ENCODE measurements at places on chromosomes 12 and 14.
A peak's percentile ranks its signal among the peaks of the same experiment; 100 is the strongest.

DNA sequence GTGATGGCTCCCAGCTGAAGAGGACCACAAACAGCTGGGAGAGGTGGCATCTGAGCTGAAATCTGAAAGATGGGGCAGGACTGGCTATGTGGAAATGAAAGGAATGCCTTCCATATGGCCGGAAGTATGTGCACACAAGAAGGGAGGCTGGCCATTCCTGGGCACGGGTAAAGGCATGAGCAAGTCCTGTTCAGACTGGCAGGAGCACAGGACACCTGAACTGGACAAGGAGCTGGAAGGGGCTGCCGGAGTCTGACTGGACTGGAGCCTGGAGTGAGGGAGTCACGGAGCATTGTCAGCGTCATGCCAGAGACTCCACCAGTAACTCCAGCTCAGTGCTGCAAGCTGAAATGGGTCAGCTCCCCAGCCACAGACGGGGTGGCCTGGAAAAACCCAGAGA lies 11.9 kb upstream of the TC2N start:
- DNase-seq = no peak

- DNase-seq = no peak
Observed at GRCh38 chr14:56821805-56822610, 11.7 kb upstream of the OTX2 start.

- DNase-seq = no peak
Observed at GRCh38 chr14:106120101-106120500, 593.7 kb downstream of the TMEM121 start.

- DNase-seq = no peak
Observed at GRCh38 chr14:64038841-64039542, 186.2 kb downstream of the SYNE2 start.

GRCh38 chr12:25323581-25323982 lies 72.9 kb upstream of the KRAS start:
- DNase-seq = no peak

- no peak for DNase-seq
Observed at GRCh38 chr12:82398879-82399278, 40.5 kb downstream of the METTL25 start.

DNA sequence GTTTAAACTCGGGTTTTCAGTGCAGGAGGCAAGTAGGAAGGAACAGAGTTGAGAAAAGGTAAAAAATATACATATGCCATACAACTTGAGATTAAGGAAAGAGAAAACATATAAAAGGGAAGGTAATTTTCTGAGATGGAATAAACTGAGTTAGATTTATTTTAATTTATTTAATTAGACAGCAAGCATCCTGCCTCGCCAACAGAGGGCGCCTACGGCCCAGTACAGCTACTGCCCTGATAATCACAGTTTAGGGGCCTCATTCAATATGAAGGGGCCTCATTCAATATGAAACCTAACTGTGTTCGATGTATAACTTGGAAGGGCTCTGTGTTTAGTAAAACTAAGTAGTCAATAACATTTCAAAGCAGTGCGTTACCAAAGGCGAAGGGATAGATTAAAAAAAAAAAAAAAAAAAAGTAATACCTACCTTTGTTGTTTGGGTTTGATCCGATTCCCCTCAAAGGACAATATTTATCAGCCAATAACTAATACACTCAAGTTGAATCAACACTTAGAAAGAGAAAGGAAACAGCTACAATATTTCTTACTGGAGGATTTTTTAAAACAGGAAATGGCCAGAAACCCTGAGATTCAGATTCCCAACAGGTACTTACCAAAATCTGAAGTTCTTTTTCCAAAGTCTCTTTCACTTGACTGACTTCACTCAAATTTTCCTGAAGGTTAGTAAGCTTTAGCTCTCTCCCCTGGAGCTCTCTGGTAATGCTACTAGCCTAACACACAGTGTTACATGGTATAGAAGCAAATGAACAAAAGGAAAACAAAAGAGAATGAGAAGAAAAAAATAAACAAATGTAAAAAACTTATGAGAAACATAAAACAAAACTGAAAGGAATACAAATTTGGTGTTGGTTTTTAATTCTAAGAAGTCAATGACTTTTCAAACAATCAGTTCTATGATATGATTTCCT lies 70.0 kb upstream of the VPS33A start:
- peak; percentile 8 for DNase-seq

DNA sequence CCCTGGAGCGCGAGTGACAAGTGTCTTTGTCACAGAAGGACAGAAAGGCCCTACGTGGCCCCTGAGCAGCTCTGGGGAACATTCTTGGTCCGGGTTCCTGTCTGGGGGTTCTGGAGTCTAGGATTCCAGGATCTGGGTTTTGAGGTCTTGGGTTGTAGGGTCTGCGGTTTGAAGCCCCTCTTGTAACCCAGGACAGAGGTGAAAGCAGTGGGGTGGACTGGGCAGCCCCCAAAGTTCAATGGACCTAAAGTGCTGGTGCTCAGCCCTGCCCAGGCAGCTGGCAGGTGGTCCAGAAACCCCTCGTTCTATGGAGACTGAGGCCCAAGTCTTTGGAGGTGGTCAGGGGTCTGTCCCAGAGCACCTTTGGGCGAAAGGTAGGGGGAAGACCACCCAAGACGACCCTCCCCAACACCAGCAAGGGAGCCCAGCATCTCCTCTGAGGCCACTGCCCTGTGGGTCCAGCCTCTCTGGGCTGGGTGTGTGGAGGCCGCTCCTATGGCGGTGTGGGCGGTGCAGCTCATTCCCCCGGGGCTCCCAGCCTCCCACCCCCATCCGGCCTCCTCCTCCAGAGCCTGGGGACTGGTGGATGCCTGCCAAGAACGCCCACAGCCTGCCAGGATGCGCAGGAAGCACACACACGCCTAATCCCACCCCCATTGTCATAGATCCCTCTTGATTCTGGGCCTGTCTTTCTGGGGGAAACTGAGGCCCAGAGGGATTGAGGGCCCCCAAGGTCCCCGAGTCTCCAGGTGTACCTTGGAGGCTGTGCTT lies 30.2 kb upstream of the ANKRD9 start:
- no peak for DNase-seq

DNA sequence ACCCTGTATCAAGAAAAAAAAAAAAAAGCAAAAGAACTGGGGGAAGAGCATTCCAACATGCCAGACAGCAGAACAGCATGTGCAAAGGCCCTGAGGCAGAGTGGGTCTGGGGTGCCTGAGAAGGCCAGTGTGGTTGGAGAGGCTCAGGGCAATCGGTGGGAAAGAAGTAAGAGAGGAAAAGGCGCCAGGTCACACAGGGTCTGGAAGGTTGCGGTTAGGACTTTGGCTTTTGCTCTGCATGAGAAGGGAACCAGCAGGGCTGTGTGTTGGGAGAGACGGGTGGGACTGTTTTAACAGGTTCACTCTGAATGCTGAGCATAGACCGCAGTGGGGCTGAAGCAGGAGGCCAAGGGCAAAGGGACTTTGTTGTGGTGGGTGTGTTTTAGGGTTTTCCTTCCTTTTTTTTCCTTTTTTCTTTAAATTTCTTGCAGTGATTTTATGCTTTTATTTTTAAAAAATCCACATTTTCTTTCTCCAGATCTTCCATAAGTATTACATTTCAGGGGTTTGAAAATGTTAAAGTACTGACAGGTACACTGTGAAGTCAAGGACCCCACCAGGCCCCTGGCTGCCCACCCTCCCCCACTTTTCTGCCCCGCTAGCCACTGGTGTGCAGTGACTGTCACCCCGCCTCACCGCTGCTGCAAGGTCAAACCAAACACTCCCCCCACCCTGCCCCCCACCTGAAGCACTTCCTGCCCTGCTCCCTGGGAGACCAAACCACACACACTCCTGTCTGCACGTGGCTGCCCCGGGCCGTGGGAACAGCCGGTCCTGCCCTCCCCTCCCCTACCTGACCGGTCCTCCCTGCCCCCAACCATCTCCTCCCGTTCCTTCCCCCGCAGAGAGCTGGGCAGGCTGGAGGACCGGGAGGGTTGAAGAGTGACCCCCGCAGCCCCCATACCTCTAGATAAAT lies 30.0 kb downstream of the DTX1 start:
- DNase-seq = no peak

DNA sequence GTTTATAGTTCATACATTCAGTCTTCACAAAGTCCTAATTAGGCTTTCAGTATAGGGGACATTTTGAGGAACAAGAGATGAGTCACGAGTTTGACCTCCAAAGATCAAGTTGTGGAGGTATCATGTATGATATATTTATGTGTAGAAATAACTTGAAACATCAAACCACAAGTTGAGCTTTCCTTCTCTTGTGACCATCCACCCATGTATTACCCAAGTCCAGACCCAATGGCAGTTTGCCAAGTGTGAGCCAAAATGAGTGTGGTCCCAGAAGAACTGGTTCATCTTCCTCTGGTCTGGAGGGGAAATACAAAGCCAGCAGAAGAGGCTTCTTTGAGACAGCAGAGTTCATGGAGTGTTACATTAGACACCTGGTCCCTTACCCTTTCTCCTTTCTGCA lies 104.9 kb downstream of the ATP23 start:
- no peak for DNase-seq

- no peak for DNase-seq
Observed at GRCh38 chr12:70177631-70178030, 65.6 kb upstream of the CNOT2 start.

DNA sequence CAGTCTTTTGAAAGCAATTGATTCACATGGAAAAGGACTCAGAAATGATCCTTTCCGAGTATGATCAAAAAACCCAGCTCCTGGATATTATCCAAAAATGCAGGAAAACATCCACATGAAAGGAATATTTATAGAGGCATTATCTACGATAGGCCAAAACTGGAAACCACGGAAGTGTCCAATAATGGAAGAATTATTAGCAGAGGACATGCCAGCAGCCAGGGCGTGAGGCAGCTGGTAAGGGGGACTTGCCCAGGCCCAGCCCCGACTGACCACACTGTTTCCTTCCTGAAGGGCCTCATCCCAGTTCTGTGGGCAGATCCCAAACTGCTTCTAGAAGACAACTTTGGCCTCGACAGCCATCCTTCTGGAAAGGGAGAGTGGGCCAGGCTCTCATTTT lies 20.5 kb downstream of the ACTN1 start:
- DNase-seq = no peak

DNA sequence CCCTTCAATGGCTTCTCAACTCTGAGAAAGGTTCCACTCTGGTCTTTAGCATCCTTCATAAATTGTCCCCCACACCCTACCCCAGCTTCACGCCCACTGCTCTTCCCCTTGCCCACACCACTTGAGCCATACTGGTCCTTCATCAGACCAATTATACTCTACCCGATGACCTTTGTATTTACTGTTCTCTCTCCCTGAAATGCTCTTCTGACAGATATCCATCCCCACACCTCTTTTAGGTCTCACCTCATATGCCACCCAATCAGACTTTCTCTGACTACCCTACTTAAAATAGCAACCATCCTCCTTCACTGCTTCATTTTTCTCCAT lies 135.7 kb downstream of the MED13L start:
- no peak for DNase-seq

DNA sequence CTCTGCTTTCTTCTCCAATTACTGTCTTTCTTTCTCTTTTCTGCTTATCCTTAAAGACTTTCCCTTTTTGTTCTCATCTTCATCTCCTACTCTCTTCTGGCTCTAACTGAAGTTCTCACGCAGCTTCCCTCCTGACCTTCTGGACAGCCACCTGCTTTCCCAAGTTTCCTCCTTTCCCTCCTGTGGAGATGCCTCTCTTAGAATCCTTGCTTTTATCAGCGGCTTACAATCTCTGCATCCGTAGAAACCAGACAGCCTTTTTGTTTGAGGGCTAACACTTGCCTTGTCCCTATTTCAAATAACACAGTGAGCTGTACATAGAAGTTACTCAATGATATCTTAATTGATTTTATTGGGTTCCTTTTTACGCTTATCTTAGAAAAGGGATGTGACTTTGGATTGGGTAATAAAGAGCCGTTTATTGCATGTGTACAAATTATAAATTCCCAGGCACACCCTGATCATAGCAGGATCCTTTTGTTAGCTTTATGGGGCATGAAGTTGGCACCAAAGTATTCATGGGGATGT lies 2.1 kb upstream of the LGALS3 start:
- no peak for DNase-seq

GRCh38 chr12:84165998-84166571 lies 746.5 kb downstream of the SLC6A15 start:
- no peak for DNase-seq

DNA sequence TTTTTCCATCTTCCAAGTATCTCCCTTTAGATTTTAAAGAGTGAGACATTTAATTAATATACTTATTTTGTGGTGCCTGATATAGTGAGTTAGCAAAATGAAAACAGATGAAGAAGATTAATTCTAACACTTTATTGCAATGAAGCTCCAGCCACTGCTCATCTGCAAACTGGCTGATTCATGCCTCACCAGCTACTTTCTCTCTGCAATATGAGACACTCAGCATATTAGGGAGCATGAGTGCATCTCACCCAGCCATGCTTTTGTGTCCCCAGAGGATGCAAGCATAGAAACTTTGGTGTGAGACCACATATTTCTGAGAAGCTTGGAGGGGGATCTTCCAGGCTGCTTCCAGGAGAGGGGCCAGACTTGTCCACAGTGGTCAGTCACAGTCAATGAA lies 148.6 kb downstream of the BMP4 start:
- no peak for DNase-seq

DNA sequence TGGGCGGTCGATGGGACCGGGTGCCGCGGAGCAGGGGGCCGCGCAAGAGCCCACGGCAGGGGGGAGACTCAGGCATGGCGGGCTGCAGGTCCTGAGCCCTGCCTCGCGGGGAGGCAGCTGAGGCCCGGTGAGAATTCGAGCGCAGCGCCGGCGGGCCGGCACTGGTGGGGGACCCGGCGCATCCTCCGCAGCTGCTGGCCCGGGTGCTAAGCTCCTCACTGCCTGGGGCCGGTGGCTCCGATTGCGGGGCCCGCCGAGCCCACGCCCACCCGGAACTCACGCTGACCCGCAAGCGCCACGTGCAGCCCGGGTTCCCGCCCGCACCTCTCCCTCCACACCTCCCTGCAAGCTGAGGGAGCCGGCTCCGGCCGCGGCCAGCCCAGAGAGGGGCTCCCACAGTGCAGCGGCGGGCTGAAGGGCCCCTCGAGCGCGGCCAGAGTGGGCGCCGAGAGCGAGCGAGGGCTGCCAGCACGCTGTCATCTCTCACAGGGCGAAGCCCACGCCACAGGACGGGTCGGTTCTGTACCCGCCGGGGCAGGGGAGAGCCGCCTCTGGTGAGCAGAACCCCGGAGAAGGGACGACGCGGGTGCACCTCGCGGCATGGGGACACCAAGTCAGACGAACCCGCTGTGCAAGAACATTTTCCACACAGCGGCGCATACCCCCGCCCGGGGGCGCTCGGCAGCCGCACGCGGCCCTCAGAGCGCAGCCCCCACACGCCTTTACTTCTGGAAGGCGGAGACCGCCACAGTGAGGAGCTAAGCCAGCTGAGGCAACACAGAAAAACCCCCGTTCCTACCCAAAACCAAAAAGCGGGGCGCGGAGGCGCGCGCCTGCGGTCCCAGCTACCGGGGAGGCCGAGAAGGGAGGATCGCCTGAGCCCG lies 1.2 kb upstream of the SIVA1 start:
- no peak for DNase-seq

GRCh38 chr12:29818916-29819623 lies 35.3 kb upstream of the TMTC1 start:
- DNase-seq = no peak

DNA sequence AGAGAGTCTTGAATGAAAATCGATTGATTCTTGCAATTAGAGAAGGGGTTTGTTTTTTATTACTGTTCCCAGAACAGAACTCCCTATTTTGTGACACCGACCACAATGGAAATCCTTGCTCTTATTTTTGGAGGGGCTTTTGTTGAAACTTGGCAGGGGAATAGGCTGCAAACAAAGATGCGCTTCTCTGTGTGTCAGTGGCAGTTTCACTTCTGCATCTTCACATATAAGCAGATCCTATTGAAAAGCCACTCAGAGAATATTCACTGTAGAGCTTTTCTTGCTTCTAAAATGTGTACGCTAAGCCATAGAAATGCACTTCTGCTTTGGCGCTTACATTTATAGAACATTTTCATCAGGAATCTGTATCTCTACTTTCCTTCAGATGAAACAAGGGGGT lies 1822.4 kb upstream of the SEL1L start:
- DNase-seq = no peak
